Hepatic stellate cell (primary cell): ENCODE measurements at places on chromosomes 1 and 21.

- no peak for DNase-seq
These were observed 1.9 kb downstream of the LHX4 start for GRCh38 chr1:180231936-180232335.

- DNase-seq = peak; percentile 6
These were observed 75.0 kb downstream of the RWDD3 start for GRCh38 chr1:95309031-95309471.

DNA sequence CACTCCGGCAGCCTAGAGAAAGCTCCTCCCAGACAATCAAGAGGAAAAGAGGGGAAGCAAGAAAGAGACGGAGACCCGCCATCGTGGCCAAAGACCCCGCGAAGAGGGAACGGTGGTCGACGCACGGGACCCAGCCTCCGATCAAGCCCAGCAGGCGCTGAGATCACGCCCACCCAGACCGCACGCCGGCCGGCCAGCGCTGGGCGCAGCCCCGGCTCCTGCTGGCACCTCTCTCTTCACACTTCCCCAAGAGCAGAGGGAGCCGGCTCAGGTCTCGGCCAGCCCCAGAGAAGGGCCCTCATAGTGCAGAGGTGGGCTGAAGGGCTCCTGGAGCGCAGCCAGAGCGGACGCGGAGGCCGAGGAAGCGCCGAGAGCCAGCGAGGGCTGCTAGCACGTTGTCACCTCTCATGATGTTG, 918.4 kb upstream of the ADAMTS5 start:
- DNase-seq = no peak

DNA sequence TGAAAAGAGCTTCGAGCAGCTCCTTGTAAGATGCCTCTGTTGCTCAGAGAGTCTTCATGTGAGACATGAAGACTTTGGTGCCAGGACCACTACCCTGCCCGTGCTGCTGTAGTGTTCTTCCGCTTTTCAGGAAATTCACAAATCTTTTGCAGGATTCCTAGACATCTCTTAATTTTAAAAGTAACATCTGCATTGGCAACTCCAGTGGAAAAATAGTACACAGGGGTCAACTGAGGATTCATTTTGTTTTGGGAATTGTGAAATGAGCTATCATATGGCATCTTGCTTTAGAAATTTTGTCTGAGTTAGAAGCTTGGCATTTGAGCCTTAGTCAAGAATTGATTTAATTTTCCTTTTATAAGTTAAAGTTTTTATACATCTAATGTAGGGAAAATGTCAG, 7.2 kb downstream of the PRDM2 start:
- DNase-seq = no peak
